ENCODE measurements at places on chromosomes 4 and X. TPM values are rescaled to one million over a fixed set of nuclear protein-coding genes. Genes with fewer than 3 reads are reported as not detected.
A peak's percentile ranks its signal among the peaks of the same experiment; 100 is the strongest.

DNA sequence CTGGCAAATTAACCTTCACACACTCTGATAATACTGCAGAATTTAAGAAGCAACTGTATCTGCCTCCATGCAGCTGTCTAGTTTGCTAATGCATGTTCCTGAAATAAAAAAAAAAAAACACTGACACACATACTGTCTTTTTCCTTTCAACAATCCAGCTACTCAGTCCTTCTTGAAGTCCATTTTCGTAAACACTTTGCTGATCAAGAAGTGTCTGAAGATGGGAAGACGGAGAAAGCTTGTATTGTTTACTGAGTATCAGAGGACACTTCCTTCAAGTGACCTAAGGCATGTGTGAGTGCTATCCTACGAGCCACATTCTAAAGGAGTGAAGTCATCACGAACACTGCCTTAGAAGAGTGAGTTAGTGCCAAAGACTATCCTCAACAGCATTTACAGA, 82.6 kb downstream of the LUZP4 start:
- peak; percentile 13 for DNase-seq

DNA sequence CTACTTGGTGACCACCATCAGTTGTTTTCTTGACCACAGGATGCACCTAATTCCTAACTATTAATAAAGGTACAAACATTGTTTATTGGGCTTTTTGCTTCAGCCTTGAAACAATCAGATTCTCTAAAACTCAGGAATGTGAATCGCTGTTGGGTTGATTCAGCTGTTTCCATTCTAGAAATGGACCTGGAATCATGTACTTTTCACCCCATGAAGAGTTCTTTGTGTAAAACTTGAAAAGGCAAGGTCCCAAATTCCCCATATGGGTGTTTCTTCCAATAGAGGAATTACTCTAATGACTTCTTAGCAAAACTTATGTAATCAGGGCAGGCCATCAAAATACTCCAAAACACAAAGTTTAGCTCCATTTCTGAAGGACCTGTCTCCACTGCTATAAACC, 7.4 kb downstream of the AFAP1 start:
- DNase-seq, result no peak

The RFC1 gene
- polyA plus RNA-seq, result 79.7 TPM

The ADH4 gene
- 0.51 TPM for polyA plus RNA-seq

DNA sequence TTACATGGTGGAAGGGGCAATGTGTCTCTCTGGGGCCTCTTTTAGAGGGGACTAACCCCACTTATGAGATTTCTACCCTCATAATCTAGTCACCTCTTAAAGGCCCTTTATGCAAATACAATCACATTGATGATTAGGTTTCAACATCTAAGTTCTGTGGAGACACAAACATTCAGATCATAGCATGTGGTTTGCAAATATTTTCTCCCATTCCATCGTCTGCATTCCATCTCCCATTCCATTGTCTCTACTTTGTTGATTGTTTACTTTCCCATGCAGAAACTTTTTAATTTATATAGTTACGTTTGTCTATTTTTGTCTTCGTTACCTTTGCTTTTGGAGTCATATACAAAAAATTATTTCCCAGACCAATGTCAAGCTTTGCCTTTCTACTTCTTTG, 927.5 kb upstream of the INTU start:
- DNase-seq, result no peak

The HHIP gene
- 1.7 TPM for polyA plus RNA-seq

DNA sequence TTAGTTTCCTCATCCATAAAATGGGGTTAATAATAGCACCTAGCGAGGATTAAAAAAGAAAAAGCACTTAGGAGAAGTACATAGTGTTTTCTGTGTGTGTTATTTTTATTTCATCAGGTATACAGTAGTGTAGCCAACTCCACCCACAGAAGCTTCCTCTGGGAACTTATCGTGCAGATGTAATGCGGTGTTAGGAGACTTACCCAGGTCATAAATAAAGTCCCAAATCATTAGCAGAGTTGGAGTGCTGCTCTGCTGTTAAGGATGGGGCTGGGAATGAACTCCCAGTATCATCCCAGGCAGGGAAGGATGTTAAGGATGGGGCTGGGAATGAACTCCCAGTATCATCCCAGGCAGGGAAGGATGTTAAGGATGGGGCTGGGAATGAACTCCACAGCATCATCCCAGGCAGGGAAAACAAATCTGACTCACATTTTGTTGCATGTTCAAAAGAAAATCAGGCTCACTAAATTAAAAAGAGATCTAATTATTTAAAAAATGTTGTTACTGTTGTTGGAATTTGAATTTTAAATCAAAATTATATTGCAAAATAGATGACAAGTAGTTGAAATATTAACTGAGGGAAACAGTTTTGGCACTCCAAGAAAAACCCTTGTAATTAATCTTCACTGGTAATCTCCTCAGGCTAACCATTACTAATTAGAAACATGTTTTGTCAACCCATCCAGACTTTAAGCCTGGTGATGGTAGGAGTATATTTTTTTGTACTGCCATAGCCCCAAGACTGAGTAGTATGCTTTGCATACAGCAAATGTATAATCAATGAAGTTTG, 10.2 kb upstream of the SFRP2 start:
- DNase-seq, result no peak

Measured in right renal cortex interstitium (tissue), 3 donors.